ENCODE measurements at places on chromosomes 6 and 20.

- DNase-seq: no peak
Observed at GRCh38 chr20:53208110-53208832, 236.1 kb downstream of the TSHZ2 start.

DNA sequence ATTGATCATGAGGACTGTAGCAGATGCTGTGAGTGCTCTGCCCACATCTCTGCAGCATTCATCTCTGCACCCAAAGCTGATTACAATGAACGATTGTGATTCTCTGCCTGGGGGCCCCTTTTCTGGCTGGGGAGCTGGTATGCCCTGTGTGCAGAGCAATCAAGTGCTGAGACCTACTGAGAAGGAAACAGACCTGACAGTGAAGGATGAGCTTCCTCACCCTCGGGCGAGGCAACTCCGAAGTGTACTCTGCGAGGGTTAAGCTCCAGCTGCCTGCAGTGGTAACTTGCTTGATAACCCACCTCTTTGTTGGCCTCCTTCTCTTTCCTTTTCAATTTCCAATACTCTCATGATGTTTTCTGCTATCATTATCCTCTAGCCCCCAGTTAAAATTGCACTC lies 289.7 kb upstream of the RNF24 start:
- DNase-seq: no peak

- no peak for DNase-seq
Observed at GRCh38 chr20:51526754-51527153, 15.8 kb downstream of the NFATC2 start.

GRCh38 chr20:366041-366718 lies 14.4 kb upstream of the TRIB3 start:
- DNase-seq: no peak

DNA sequence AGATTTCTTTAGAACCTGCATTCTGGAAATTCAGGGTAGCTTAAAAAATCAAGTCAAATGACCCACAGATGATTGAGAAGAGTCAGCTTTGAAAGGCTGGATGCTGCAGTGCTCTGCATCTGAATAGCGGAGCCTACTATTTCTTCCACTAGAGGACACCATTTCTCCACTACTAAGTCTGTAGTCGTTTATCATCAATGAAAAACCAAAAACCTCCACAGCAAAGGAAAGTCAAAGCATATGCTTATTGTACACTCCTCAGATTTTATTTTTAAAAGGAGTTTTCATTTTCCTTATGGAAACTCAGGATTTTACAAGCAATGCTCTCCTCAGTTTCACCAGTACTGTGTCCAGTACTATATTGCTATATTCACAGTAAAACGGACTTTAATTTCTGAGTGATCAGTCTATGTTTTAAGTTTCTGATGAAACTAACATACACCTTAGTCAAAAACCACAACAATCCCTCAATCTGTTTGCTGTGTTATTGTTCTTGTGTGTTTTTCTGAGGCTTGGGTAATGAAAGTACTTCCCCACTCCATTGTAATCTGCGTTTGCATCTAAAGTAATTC lies 50.5 kb upstream of the ENPP5 start:
- DNase-seq: no peak

- no peak for DNase-seq
Observed at GRCh38 chr20:37394543-37395409, 48.8 kb downstream of the SRC start.

GRCh38 chr6:160078883-160079685 lies 42.5 kb upstream of the SLC22A1 start:
- no peak for DNase-seq

GRCh38 chr6:129843573-129843972 lies 17.5 kb downstream of the TMEM244 start:
- DNase-seq: no peak
